ENCODE measurements at places on chromosomes 1 and 21.

- no peak for DNase-seq
Observed at GRCh38 chr1:92619466-92620189, 132.9 kb upstream of the GFI1 start.

GRCh38 chr1:211305044-211305443, 21.6 kb upstream of the TRAF5 start:
- no peak for DNase-seq

DNA sequence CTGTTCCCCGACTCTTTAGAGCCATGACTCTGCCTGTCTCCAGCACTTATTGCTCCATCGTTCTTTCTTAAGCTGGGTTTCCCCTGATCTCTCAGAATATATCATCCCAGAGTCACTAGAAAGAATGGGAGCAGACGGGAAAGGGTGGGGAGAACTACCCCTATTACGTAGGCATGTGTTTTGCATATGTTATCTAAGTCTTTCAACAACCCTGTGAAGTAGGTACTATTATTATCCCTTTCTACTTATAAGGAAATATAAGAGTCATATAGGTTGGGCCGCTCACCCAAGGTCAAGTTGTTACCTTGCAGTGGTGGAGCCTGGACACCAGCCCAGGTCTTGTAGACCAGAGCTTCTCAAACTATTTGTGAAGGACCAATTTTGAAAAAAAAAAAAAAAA, 38.7 kb downstream of the ELF3 start:
- DNase-seq: no peak

DNA sequence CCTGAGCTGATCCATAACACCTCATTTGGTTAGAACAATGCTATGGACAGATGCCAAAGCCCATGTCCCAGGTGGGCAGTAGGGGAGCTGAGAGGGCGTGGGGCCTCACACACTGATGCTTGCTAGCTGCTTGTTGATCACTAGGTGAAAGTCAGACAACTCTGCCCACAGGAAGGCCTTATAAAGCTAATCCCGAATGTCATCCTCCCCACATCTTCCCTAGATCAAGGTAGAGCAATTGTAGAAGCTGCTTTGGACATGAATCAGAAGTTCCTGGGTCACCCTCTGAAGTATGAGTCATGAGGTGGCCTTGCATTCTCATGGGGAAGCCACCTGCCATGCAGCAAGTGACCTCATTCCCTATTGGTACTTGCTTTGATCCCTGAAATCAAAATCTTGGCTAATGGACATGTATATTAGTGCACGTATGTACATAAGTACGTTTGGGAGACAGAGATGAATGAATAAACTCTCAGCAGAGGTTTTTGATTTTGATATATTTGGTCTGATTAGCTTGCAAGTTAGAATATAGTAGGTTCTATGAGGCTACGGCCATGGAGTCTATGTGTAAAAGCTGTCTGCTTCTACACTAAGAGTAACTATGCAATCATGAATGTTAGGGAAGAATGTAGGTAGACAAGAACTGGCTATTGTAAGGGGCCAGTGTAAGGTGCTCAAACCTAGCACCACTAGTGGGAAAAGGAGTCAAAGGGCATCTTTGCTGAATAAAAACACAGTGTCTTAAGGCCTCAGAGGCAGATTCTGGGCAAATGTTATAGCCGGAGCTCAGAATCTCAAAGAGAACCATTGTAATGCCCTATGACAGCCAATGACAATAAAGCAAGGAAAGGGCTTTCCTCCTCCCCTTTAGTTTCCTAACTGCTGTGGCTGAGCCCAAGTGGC, 52.6 kb downstream of the ABCA4 start:
- no peak for DNase-seq

DNA sequence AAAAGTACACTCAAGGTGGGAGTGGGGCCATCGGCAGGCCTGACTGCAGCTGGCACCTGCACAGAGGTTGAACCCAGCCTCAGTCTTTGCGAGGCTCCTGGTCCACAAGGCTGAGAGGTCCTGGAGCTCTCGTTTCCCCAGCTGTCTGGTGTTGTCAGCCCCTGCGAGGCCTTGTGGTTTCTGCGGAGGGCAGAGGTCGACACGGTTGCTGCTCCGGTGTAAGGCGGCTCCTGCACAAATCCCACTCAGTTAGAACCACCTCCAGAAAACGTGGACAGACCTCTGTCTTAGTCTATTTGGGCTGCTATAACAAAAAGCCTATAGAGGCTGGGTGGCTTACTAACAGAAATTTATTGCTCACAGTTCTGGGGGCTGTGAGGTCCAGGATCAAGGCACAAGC, 5.8 kb downstream of the KIAA1614 start:
- no peak for DNase-seq

- DNase-seq: peak; percentile 73
Observed at GRCh38 chr1:14522077-14522925, 76.2 kb upstream of the KAZN start.

DNA sequence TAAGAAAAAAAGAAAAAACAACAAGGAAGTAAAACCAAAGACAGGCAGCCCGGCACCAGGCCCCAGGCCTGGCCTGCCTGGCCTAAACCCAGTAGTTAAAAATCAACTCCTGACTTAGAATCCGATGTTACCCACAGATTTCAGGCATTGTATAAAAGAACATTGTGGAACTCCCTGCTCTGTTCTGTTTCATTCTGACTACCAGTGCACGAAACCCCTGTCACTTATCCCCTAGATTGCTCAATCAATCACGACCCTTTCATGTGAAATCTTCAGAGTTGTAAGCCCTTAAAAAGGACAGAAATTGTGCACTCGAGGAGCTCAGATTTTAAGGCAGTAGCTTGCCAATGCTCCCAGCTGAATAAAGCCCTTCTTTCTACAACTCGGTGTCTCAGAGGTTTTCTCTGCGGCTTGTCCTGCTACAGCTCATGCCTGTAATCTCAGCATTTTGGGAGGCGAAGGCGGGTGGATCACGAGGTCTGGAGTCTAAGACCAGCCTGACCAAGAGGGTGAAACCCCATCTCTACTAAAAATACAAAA, 15.6 kb upstream of the MYOCOS start:
- no peak for DNase-seq

DNA sequence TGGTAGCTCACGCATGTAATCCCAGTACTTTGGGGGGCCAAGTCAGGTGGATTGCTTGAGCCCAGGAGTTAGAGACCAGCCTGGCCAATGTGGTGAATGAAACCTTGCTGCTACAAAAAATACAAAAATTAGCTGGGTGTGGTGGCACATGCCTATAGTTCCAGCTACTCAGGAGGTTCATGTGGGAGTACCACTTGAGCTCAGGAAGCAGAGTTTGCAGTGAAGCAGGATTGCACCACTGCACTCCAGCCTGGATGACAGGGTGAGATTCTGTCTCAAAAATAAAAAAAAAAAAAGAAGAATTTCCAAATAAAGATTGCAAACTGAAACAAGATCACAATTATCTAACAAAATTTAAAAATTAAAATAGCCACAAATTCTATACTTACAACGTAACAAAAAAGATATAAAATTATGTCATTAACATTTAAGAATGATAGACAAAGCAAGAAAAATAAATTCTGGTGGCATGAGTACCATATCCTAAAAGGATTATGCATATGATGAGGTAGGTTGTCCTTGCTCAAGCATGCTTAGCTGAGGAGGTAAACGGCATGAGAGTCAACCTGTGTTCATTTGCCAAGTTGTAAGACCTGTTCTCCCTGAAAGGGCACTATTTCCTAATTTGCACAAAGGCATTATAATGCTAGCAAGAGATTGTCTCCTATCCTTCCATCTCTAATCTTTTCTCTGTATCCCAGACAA, 20.2 kb downstream of the IPP start:
- no peak for DNase-seq

DNA sequence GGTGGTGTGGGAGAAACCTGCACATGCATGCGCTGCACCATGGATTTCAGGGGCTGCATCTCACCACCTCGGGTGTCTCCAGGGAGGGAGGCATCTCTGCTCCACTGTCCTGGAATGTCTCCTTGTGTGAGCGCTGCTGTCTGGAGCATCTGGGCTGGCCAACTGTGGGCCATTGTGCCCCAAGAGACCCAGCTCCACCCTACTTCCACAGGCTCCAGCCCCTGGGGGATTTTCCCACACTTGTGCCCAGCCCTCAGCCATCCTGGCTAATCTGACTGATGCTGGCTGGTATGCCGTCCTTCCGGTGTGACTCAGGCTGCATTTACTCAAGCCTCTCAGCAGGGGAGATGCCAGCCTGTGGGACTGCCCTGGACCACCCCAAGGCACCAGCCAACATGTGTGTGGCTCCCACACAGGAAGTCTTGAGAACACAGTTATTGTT, 62.0 kb downstream of the TRIM11 start:
- DNase-seq: no peak

DNA sequence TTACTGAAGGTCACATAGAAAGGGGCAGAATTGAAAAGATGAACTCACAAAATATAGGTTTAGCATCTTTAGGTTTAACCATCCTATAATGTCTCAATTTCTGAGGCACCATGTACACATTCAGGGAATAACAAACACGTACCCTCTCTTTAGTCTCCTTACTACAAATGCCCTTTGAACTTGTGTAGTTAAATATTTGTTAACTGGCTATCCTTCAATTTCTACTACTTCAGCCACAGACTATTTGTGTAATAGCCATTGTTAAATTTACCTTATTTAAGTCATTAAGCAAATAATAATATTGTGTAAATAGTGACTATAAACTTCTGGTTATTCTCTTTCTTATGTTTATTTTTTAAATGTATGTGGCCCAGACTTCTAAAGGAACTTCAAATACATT, 600.5 kb downstream of the KCNT2 start:
- DNase-seq: no peak

GRCh38 chr1:168362991-168363390, 82.3 kb downstream of the TBX19 start:
- DNase-seq: no peak

GRCh38 chr1:184409011-184409410, 22.2 kb downstream of the C1orf21 start:
- DNase-seq: no peak
